ENCODE measurements at places on chromosomes 3 and 15.

DNA sequence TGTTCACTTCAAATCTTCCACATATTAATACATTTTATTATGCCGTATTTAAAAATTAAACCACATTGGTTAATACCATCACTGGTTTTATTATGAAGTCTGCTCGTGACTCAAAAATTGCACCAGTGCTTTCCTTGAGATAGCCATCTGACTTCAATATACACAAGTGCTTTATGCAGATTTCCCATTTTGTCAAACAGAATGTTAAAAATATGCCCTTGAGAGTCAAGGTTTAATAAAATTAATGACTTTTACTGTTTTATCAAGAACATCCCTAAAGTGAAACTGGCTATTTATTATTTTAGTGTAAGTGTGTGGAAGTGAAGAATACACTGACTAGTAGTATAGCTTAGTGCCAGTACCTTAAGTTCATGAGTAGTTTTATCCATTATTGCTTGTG is 139.3 kb upstream of the SOX2 start:
- H3K4me3 ChIP-seq: no peak overlapping the region
- no peak for DNase-seq
- H3K27ac ChIP-seq: no peak overlapping the region
- no peaks in the 10 kb centered on the region for H3K27me3 ChIP-seq
- no peaks in the 10 kb centered on the region for H3K4me1 ChIP-seq
- H3K36me3 ChIP-seq: no peaks in the 10 kb centered on the region

DNA sequence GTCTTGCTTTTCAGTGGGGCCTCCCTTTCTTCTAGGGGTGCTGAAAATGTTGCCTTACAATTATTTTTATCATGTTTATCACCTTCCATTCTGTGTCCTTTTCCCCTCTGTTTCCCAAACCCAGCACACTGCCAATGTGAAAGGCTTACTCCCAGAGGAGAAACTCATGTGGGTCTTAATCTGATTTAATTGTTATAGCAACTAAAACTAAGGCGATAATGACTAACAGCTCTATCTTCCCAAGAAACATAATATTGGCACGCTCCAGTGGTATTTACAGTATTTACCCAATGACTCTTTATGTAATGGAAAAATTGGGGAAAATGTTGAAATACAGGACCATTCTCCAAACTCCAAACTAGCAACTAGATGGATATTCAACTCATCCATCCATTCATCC is 58.4 kb downstream of the MESD start:
- H3K27ac ChIP-seq: peak overlapping the region; percentile 39
- DNase-seq: no peak
- no peaks in the 10 kb centered on the region for H3K4me1 ChIP-seq
- H3K4me3 ChIP-seq: no peak overlapping the region

DNA sequence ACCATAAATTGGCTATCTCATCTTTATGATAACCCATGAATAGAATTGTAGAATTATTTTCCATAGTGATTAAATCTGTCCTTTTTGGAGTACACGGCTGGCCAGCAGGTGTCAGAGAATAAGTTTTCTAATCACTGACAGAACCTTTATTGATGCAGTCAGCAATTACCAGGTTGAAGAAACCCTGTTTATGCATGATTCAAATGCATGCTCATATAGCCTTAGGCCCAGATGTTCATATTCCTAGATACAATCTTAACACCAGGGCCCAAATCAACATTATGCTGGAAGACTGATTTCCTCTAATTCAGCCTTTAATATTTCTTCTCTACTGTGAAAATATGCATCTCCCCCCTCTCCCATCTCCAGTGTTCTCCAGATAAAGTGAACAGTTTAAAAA is 243.5 kb upstream of the DCBLD2 start:
- H3K36me3 ChIP-seq: no peaks in the 10 kb centered on the region
- no peaks in the 10 kb centered on the region for H3K4me1 ChIP-seq
- no peaks in the 10 kb centered on the region for H3K27me3 ChIP-seq
- DNase-seq: no peak

- H3K27me3 ChIP-seq: no peaks in the 10 kb centered on the region
- peaks cover 12% of the 10 kb centered on the region for H3K4me1 ChIP-seq
- H3K36me3 ChIP-seq: no peaks in the 10 kb centered on the region
- DNase-seq: no peak
- no peak overlapping the region for H3K27ac ChIP-seq
- H3K4me3 ChIP-seq: no peak overlapping the region
Observed at GRCh38 chr3:48552111-48552951, 4.3 kb downstream of the PFKFB4 start.

GRCh38 chr15:40314723-40315276 is 7.1 kb upstream of the PLCB2 start:
- peak; percentile 28 for DNase-seq
- H3K4me3 ChIP-seq: no peak overlapping the region
- no peak overlapping the region for H3K27ac ChIP-seq
- H3K27me3 ChIP-seq: peaks cover 26% of the 10 kb centered on the region

DNA sequence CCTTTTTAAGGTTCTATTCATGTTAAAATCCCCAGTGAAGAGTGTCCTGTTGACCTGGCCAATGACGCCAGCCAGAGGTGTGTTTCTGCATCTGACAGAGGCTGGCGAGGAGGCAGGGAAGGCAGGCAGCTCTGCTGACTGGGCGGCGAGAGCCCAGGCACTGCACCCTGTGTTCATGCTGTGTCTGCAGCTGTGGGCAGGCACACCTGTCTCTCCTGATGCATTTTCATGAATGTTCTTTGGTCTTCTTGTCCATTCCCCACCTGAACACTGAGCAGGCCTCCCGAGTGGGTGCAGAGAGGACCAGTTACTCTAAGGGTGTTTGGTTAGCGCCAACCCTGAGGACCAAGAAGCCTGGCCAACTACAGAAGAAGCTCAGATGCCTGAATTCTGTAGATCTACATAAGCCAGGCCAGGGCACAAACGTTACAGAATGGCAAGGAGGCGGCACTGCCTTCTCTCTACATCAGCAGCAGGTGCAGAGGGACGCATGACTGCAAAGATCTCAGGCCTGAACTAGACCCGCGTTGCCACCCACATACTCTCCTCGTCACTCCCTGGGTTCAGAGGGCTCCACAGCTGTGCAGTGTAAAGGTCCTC is 233.7 kb downstream of the OCA2 start:
- no peaks in the 10 kb centered on the region for H3K4me1 ChIP-seq
- no peak overlapping the region for H3K4me3 ChIP-seq

DNA sequence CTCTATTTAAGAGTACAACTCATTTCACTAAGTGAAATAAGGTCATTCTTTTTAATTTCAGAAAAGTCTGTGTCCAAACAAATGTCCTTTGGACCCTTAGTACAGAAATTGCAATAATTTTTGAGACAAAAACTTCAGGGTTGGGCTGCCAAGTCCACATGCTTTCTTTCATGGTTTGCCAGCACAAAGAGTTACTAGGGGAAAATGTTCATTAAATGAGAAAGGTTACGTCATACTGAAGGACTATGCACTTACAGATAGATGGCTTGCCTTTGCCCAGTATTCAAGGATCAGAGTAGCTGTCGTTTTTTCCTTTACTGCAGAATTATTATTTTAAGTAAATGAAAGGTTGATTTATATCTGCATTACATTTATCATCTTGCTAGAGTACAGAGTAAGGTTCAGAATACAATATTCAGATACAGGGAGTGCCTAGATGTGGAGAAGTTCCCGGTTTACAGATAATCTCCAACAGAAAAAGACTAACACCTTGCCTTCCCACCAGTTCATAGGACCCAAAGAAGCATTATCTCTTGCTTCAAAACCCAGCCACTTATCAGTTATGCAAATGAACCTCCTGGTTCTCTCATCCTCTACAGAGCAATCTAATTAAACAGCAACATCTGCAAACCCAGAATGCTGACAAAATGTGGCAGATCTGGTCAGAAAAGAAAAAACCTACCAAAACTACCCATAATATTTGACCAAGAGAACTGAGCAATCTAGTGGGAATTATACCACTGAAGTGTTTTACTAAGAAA is 179.3 kb downstream of the FRMD5 start:
- no peak for DNase-seq
- H3K4me1 ChIP-seq: no peaks in the 10 kb centered on the region

DNA sequence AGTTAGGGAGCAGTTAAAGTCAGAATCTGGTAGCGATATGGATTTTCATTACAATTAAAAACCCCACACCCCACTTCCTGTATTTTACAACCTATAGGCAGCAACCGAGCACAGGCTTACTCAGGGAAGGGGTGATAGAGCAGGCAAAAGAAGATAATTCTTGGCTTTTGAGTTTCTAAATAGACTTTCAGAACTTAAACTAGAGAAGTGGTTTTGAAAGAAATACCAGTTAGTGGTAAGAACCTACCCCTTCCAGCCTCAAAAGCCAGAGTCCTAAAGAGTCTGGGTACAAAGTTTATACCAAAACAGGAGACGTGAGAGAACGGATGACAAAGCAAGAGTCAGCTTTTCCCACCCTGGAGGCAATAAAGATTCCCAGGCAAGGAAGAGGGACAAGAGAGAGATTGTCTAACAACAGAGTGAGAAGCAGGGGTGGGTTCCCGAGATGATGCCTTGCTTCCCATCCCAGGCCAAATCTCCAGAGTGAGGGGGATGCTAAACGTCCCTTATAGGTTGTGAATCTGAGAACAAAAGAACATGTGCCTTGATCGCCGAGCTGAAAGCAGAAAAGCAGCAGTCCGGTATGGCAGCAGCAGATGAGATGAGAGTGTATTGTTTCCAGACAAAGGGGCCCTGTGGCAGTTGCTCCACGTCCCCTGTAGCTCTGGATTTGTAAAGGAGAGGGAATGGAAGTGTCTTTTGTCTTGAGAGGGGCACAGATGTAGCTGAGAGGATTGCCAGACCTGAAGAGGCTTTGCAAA is 36.8 kb downstream of the KLHL6 start:
- H3K4me1 ChIP-seq: no peaks in the 10 kb centered on the region
- H3K27ac ChIP-seq: no peak overlapping the region
- no peak overlapping the region for H3K4me3 ChIP-seq
- no peaks in the 10 kb centered on the region for H3K36me3 ChIP-seq
- no peaks in the 10 kb centered on the region for H3K27me3 ChIP-seq

DNA sequence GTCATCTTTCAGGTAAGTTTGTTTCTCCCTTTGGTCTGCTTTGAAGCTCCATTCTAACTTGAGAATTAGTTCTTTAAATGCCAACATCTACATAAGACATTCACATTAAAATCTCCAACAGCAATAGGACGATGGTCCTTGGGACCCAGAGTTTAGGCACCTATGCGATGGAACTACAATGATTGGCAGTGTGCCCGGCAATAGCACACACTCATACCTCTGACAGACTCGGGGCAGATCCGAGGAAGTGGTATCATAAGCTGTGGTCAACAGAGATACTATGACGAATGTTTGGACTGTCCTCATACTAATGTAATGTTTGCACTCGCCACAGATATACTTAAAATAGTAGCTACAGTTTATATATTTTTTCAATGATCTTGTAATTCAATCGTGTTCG is 34.2 kb upstream of the NR2F2 start:
- no peaks in the 10 kb centered on the region for H3K27me3 ChIP-seq
- no peaks in the 10 kb centered on the region for H3K4me1 ChIP-seq
- no peak overlapping the region for H3K4me3 ChIP-seq
- H3K27ac ChIP-seq: no peak overlapping the region
- DNase-seq: no peak

DNA sequence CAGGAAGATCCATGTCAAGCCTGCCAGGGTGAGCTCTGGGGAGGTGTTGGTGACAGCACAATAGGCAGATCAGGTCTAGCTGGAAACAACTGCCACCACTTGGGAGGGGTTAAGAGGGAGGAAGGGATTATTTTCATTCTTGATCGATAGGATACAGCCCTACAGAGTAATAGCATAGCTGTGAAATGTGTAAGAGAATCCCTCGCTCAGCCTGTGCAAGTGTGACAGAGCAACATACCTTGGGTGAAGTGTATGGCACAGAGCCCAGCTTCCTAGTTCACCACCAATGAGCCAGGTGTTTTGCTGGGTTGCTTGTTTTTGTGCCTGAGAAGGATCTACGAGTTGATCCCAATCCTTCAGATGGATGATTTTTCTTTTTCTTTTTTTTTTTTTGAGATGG is 9.2 kb upstream of the DCUN1D1 start:
- no peak overlapping the region for H3K4me3 ChIP-seq
- no peaks in the 10 kb centered on the region for H3K27me3 ChIP-seq
- H3K36me3 ChIP-seq: no peaks in the 10 kb centered on the region
- no peak for DNase-seq

GRCh38 chr3:69419276-69419675 is 33.4 kb upstream of the FRMD4B start:
- no peak for DNase-seq
- no peak overlapping the region for H3K4me3 ChIP-seq
- H3K27me3 ChIP-seq: no peaks in the 10 kb centered on the region
- H3K27ac ChIP-seq: no peak overlapping the region
- H3K4me1 ChIP-seq: no peaks in the 10 kb centered on the region

DNA sequence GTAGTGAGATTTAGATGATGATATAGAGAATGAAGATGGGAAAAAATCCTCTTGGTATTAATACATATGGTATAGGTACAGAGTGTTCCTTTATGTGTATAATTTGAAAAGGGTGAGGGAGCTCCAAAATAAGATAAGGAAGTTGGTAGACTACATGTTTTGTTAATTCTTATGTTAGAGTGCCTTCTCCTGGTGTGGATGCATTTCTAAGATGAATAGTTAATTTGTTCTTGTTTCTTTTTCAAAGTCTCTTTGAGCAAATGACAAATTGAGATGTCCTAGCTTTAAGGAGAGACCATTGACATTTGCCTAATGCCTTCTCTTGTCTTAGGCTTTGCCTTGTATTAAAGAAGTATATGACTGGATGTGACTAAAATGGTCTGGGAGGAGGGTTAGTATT is 34.1 kb downstream of the AKAP13 start:
- no peak for DNase-seq
- no peak overlapping the region for H3K4me3 ChIP-seq
- H3K4me1 ChIP-seq: no peaks in the 10 kb centered on the region
- no peaks in the 10 kb centered on the region for H3K36me3 ChIP-seq
- H3K27ac ChIP-seq: no peak overlapping the region
- no peaks in the 10 kb centered on the region for H3K27me3 ChIP-seq

DNA sequence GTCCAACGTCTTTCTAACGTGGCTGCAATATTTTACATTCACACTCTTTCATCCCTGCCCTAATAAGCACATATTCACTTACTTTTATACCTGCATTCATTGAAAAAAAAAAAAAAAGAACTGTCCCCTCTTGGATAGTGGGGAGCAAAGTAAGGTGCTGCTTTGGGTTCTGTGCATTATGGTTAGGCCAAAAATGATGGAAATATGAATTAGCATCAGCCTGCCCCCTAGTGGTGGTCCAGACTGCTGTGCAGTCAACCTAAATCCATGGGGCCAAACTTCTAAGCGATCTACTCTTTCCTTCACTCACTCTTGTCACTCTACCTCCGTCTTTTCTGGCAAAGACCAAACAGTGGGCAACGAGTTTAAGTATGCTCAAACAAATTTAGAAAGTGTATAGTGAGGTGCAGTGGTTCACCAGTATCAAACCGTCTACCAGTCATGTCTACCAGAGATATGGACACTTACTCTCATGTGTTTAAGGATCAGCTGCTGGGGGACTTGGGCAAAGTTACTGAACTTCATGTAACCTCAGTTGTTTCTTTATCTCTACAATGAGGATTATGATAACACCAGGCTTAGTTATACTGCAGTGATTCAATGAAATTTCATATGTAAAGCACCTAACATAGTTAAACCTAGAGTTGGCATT is 61.5 kb upstream of the GRM7 start:
- no peak overlapping the region for H3K4me3 ChIP-seq
- H3K4me1 ChIP-seq: no peaks in the 10 kb centered on the region
- H3K27me3 ChIP-seq: no peaks in the 10 kb centered on the region
- DNase-seq: no peak

GRCh38 chr3:114338651-114339357 is 45.0 kb downstream of the TIGIT start:
- no peaks in the 10 kb centered on the region for H3K27me3 ChIP-seq
- no peak overlapping the region for H3K4me3 ChIP-seq
- H3K27ac ChIP-seq: no peak overlapping the region
- no peak for DNase-seq

Measured in tibial artery (tissue), 4 donors.